ENCODE measurements at places on chromosomes 3 and 15.
A peak's percentile ranks its signal among the peaks of the same experiment; 100 is the strongest.

DNA sequence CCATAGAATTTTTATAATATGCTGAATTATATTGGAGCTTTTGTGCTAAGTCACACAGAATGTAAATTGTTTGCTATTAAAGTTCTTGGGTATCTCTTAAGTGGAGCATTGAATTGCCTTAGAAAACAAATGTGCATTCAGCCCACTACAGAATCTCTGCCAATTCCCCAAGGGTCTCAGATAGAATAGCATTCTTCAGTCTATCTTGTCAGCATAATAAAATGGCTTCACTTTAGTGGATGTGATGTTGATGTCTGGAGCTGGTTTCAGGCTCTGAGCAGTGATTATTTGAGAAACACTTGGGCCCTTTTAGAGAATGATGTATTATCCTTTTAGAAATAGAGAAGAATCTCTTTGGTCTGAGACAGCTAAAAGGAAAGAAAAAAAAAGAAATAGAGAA is 45.2 kb downstream of the LRCH3 start:
- DNase-seq, result no peak

- DNase-seq, result no peak
Measured at GRCh38 chr15:78063970-78064385, 13.5 kb downstream of the TBC1D2B start.

GRCh38 chr15:90881181-90881977 is 2.9 kb upstream of the FES start:
- no peak for DNase-seq

- DNase-seq, result no peak
Measured at GRCh38 chr3:11137627-11137959, 16.7 kb upstream of the HRH1 start.

- DNase-seq, result no peak
Measured at GRCh38 chr3:167820102-167820865, 84.8 kb downstream of the SERPINI1 start.

DNA sequence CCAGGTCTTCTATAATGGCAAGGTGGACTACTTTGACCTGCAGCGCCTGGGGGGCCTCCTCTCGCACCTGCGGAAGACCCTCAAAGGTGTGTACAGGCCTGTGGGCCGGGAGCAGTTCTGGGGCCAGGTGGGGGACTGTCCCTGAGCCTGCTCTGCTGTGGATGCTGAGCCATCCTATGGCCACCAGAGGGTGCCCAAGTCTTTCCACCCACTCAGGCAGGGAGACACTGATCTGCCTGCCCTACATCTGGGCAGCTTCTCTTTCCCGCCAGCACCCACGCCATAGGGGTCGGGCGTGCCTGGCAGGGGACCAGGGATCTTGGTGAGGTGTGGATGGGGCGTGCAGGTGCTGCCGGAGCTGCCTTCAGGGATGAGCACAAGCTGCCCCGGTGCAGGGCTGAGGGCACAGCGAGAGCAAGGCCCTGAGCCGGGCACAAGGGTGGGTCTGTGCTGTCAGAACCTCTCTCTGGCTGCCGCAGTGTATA is 14.1 kb downstream of the RNF123 start:
- peak; percentile 75 for DNase-seq

- DNase-seq, result no peak
Measured at GRCh38 chr3:31532587-31533168, at the start of gene STT3B. STT3B (plus strand) TSS chr3:31532925; CDS start chr3:31532999, 74 bp downstream.

GRCh38 chr3:137514853-137515252 is 249.3 kb upstream of the SOX14 start:
- peak; percentile 11 for DNase-seq

GRCh38 chr3:195119461-195120266 is 151.3 kb downstream of the XXYLT1 start:
- peak; percentile 84 for DNase-seq

- DNase-seq, result no peak
Measured at GRCh38 chr3:21390856-21391255, 360.2 kb downstream of the ZNF385D start.

- DNase-seq, result no peak
Measured at GRCh38 chr3:151316267-151316991, at the start of gene GPR87. GPR87 (minus strand) TSS chr3:151316820; CDS start chr3:151300100, 16,720 bp downstream.

DNA sequence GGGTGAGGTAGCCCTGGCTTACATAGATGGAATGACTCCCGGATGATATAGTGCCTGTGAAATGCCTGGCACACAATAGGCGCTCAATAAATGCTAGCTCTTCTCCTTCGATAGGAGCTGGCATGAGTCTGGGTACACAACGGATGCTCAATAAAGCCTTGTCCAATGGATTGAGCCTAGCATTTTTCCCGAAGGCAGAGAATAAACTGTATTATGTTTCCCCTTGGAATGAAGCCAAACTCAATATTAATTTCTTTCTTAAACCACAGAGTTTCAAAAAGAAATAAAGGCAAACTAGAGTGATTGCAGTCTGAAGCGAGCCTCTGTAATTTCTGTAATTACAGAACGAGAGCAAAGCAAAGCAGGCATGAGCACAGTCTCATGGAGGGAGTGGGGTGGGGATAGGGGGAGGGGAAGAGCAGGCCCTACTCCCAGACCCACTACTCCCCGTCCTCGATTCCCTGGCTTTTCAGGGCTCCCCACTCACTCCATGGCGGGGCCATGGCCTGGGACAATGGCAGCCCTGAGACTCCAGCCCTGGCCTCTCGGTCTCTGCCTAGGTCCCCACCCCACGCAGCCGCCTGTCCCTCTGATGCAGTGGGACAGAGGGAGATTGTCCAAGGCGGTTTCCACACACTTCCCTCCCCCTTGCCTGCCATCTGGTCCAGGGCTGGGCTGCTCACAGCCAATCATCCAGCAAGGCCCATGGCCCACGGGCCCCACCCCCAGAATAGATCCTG is 18.0 kb downstream of the SLC6A1 start:
- no peak for DNase-seq

DNA sequence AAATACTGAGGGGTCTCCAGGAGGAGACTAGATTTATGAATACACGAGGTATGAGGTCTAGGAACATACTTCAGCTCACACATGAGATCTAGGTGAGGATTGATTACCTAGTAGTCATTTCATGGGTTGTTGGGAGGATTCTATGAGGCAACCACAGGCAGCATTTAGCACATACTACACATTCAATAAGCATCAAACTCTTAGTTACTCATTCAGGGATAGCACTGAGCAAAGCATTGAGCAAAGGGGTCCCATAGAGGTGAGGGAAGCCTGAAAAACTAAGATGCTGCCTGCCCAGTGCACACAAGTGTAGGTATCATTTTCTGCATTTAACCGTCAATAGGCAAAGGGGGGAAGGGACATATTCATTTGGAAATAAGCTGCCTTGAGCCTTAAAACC is 4.5 kb downstream of the CCR5 start:
- no peak for DNase-seq

- DNase-seq, result no peak
Measured at GRCh38 chr15:32889214-32889613, 171.4 kb downstream of the GREM1 start.

DNA sequence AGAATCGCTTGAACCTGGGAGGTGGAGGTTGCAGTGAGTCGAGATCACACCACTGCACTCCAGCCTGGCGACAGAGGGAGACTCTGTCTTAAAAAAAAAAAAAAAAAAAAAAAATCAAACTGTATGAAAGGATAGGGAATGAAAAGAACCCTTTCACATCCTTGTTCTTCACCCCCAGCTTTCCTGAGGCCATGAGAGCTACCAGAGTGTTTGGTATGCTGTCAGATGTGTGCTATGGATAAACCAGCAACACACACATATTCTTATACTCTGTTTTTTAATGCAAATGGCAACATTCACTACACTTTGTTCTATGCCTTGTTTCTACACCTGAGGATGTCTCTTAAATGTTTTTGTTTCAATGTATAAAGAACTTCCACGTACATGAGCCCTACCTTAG is 33.5 kb downstream of the RPL22L1 start:
- DNase-seq, result no peak

DNA sequence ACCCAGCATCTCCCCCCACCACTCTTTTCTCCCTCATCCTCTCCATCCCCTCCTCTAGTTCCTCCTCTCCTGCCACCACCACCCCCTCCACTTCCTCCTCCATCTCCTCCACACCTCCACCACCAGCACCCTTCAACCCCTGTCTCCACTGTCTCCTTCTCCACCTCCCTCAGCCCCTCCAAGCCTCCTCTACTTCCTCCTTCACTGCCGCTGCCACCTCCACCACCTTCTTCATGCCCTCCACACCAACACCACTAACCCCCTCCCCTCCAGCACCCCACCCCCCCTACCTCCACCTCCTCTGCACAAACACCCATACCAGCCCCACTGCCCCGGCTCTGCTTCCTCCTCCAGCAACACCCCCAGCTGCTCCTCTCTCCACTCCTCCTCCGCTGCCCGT is 88.0 kb downstream of the HES1 start:
- no peak for DNase-seq

GRCh38 chr3:168427835-168428475 is 332.2 kb upstream of the GOLIM4 start:
- DNase-seq, result no peak

DNA sequence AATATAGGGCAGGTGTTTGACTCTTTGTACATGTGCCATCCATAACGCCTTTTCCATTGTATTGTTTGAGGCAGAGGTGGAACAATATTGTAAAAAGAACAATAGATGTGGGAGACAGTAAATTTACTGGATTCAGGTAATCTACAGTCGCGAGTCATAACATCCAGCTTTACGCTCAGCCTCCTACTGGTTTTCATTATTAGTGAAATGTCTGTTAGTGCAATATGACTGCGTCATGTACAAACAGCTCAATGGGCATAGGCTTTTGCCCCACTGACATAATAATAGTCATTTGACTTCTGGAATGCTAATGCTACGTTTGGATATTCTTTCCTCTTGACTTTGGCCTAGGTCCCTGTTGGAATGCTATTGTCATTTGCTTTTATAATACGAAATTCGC is 9.5 kb downstream of the CACNA2D3 start:
- no peak for DNase-seq

DNA sequence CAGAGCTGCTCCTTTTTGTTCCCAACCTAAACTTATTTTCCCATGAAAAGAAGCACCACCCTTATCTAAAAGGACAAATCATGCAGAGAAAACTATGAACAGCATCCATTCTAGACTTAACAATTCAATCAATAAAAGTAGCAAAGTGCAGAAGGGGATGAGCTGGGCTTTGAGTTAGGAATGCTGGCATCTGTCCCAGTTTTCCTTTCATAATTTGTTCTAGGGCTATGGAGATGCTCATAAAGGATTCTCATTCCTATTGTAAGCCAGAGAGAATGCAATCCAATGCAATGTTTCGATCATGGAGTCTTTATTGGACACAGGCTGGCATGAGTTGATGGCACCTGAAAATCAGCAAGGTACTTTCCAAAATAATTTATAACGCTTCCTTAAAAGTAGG is 330.6 kb downstream of the VPS13C start:
- no peak for DNase-seq

DNA sequence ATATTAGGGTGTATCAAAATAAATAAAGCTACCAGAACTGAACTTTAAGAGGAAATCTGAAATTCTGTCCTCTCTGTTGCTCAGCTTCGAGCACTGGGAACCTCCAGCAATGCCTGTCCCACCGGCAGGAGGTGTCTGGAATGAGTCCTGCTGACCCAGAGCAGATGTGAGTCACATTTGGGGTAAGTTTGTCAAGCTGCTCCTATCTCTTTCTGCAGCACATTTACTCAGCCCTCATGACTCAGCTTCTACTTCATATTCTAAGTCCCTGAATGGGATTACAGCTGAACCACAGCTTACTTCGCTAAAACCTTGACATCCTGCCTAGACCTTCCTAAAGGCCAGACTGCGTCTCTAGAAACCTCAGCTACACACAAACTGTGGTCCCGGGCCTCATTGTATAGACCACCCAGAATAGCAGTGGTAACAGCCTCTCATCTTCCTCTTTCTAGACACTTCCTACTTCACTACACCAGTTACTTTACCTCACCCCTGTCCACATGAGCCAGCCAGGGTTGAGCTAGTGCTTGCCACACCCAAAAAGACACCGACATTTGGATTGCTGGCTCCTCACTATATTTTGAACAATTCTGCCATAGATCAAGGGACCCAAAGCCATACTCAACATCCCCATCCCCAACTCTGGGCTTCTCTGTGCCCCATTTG is 109.6 kb upstream of the TMCO5A start:
- DNase-seq, result no peak

DNA sequence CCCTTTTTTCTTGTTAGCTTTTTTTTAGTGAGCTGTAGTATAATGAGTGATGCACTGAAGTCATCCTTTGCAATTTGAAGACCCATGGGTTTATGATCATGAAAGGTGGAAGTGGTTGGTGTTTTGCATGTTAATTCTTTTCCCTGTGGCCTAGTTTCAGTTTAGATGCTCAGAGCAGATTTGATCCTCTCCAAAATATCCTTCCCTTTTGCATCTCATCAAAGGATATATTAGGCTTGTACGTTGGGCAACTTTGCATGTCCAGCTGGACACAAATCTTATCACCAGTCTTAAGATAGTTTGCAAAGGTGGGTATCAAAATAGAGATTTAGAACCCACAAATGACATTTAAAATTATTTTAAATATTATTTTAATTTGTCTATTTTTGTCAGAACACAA is 72.7 kb downstream of the MYRIP start:
- DNase-seq, result no peak

GRCh38 chr3:194496217-194496919 is 9.6 kb upstream of the ATP13A3 start:
- DNase-seq, result no peak

- no peak for DNase-seq
Measured at GRCh38 chr3:70871909-70872656, 559.6 kb upstream of the MDFIC2 start.

GRCh38 chr3:139434764-139435307 is 41.5 kb downstream of the RBP2 start:
- DNase-seq, result no peak

DNA sequence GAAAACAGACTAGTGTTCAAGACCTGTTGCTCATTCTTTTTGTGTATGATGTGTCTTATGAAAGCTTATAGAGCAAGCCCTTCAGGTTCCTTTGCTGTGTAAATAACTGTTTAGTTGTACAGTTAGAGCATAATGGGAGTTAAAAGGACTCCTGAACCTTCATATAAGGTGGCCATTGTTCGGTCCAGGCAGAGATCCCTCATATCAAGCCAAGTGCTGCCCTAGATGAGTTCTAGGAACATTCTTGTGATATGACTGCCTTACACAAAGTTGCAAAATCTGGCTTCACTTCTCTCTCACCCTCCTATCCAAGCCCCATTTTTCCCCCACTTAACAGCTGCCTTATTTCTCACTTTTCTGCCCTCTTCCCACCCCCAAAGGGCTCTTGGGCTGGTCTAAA is 26.9 kb downstream of the GYG1 start:
- no peak for DNase-seq

DNA sequence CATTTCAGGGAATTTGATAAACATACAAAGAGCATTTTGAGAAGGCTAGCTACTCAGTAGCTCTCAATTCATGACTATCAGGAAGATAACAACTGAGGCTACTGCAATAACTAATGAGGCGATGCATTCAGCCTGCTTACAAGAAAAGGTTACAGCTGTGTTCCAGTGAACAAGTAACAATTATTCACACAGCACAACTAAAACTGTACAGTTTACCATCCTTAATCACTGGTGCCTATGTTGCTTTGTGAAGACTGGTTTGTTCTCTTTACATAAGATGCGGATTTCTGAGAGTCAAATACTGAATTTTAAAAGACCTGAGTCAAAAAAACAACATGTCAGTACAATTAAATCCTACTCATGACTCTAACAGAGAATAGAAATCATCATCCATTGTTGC is 526.3 kb downstream of the OTOL1 start:
- DNase-seq, result no peak

GRCh38 chr3:69085168-69085832 is 563 bp downstream of the ARL6IP5 start:
- peak; percentile 33 for DNase-seq
